ENCODE measurements at places on chromosomes 7 and 10. TPM values are rescaled to one million over a fixed set of nuclear protein-coding genes. Genes with fewer than 3 reads are reported as not detected.

The EVX1 gene
- total RNA-seq = 0.19 TPM

The AFAP1L2 gene
- 27.3 TPM for total RNA-seq

The SRI gene
- 123 TPM for total RNA-seq

The ACTL6B gene
- not detected for total RNA-seq

The PAPOLB gene
- not detected for total RNA-seq

The LIPF gene
- not detected for total RNA-seq

The TMEM225B gene
- 0.76 TPM for total RNA-seq

The INSYN2A gene
- 1.7 TPM for total RNA-seq

The SH2D4B gene
- total RNA-seq = not detected

The MACROH2A2 gene
- total RNA-seq = 27.7 TPM

The KBTBD2 gene
- total RNA-seq = 24.2 TPM

The STEAP1B gene
- not detected for total RNA-seq

The MSANTD7 gene
- total RNA-seq = 11.7 TPM

The SMKR1 gene
- total RNA-seq = 10.0 TPM

The CALML5 gene
- not detected for total RNA-seq

The PTPRN2 gene
- 0.77 TPM for total RNA-seq

The AGBL3 gene
- 1.2 TPM for total RNA-seq

The RBM20 gene
- total RNA-seq = 2.1 TPM

The IFT22 gene
- total RNA-seq = 55.2 TPM

The ZPBP gene
- total RNA-seq = not detected

The ASAH2B gene
- total RNA-seq = 3.4 TPM

The SLC29A4 gene
- total RNA-seq = 15.9 TPM

The C7orf57 gene
- 0.20 TPM for total RNA-seq

The PLAC9 gene
- total RNA-seq = not detected

The TSPAN13 gene
- 16.8 TPM for total RNA-seq

The OR2A7 gene
- not detected for total RNA-seq

The EBLN1 gene
- total RNA-seq = not detected

The ABCF2 gene
- 67.3 TPM for total RNA-seq

The PTF1A gene
- not detected for total RNA-seq

The CYP3A7 gene
- total RNA-seq = not detected

The SLC35B4 gene
- 34.7 TPM for total RNA-seq

The TMEM270 gene
- 0.23 TPM for total RNA-seq

The UNC5B gene
- 1.7 TPM for total RNA-seq

The TLX1 gene
- total RNA-seq = not detected

The CPA2 gene
- total RNA-seq = not detected

The MBLAC1 gene
- 3.0 TPM for total RNA-seq

The GDF2 gene
- not detected for total RNA-seq

The PDZD7 gene
- total RNA-seq = 1.2 TPM

The HIF1AN gene
- 18.3 TPM for total RNA-seq

The LRMDA gene
- total RNA-seq = 5.6 TPM

The ERVW-1 gene
- total RNA-seq = not detected

The SKIDA1 gene
- 1.1 TPM for total RNA-seq

The DPP6 gene
- not detected for total RNA-seq

The WEE2 gene
- total RNA-seq = not detected

The PON3 gene
- 45.3 TPM for total RNA-seq

The AOAH gene
- total RNA-seq = not detected

The MRLN gene
- not detected for total RNA-seq

The TDRD1 gene
- total RNA-seq = not detected

The RPS24 gene
- 2,808 TPM for total RNA-seq

The SHTN1 gene
- 24.8 TPM for total RNA-seq

The SEMA3C gene
- total RNA-seq = 63.0 TPM

The PSD gene
- total RNA-seq = 0.60 TPM

The CRHR2 gene
- not detected for total RNA-seq

The AKR1E2 gene
- total RNA-seq = 7.5 TPM

The MMP21 gene
- total RNA-seq = not detected

The SLC26A5 gene
- not detected for total RNA-seq

The FAM131B gene
- total RNA-seq = 0.43 TPM

The DPYSL4 gene
- 19.3 TPM for total RNA-seq

The EPHA1 gene
- not detected for total RNA-seq

Data from A549 treated with ZK216348 at 1 μM for 4 hours (cell line).